ENCODE measurements at places on chromosomes 2 and 18.

DNA sequence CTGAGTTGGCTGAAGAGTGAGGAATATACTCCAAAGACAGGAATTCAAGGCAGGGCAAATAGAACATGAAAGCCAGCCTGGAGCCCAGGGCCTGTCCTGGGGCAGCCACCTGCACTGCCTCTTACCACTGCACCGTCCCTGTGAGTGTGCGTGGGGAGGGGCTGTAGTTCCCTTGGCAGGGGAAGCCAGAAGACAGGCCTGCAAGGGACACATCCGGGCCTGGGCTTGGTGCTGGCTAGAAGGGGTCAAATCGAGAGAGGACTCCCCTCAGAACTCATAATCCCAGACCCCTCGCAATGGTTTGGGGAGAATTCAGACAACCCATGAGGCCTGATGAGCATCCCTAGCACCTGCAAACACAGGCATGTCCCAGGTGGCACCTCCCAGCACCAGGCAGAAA, 87.0 kb downstream of the HDAC4 start:
- DNase-seq = no peak

DNA sequence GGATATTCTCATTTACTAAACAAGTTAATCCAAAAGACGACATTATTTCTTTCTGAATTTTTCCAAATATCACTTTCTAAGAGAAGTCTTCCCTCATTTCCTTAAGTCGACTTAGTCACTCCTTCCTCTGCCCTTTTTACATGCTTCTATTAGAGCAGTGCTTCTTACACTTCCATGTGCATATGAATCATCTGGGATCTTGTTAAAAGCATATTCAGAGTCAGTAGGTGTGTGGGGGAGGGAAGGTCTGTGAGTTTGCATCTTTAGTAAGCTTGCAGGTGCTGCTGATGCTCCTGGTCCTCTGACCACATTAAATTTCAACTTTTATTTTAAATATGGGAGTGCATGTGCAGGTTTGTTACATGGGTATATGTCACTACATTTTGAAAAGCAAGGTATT, 582.6 kb downstream of the NRXN1 start:
- no peak for DNase-seq

DNA sequence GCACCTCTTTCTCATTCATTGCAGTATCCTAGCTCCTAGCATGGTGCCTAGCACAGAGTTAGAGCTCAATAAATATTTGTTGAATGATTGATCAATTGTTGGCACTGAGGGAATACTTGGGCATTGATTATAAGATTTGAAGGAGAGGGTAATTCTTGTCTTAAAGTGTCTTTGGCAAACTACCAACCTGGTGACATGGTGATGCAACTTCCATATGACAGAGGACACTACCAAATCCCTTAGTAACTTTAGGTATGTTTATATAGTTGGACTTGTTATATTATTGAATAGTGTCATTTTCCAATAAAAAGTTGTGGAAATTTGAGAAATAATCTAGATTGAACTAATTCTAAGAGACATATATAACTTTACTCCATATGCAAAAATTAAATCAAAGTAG, 58.6 kb upstream of the CHMP1B start:
- no peak for DNase-seq

GRCh38 chr18:33116376-33116775, 324.1 kb downstream of the CCDC178 start:
- DNase-seq = no peak

DNA sequence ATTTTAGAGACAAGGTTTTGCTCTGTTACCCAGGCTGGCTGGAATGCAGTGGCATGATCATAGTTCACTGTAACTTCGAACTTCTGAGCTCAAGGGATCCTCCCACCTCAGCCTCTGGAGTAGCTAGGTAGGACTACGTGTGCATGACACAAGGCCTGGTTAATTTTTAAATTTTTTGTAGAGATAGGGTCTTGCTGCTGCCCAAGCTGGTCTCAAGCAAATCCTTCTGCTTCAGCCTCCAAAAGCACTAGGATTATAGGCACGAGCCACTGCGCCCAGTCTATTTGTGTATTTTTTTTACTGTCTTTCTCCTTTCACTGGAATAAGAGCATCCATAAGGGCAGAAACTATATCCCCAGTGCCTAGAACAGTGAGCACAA, 89.3 kb downstream of the PLEKHM3 start:
- no peak for DNase-seq

DNA sequence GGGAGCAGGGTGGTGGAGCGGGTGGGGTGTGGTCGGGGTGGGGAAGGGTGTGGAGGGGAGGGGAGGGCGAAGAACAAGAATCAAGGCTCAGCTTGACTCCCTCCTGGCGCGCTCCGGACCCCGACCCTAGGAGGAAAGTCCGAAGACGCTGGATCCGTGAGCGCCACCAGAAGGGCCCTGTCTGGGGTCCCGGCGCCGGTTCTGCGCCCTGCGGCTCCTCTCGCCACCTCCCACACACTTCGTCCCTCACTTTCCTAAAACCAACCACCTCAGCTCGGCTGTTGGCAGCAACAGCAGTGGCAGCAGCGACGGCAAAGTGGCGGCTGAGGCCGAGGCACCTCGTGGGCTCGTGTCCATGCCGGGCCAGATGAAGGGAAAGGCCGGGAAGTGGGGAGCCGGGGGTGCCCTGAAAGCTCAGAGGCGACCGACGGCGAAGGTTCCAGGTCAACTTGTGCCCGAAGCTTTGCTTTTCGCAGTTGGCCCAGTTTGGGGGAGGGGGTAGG, 2.1 kb downstream of the KLHL14 start:
- DNase-seq = no peak

DNA sequence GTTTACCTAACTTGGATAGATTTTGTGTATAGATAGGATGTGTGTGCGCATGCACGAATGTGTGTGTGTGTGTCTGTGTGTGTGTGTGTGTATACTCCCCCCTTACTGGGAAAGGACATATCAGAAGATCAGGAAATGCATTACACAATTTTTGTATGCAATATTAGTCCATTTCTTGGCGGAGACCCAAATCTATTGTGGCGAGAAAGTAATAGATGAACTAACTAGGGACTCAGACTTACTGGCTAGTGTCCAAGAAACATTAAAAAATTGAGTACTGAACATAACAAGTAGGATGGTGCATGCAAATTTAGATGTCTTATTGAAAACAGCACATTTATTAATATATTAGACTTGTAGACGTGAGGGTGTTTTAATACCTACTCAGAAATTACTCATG, 1036.5 kb upstream of the FANCL start:
- DNase-seq = no peak

- no peak for DNase-seq
Measured at GRCh38 chr18:23238152-23238531, 102.9 kb downstream of the CABLES1 start.

DNA sequence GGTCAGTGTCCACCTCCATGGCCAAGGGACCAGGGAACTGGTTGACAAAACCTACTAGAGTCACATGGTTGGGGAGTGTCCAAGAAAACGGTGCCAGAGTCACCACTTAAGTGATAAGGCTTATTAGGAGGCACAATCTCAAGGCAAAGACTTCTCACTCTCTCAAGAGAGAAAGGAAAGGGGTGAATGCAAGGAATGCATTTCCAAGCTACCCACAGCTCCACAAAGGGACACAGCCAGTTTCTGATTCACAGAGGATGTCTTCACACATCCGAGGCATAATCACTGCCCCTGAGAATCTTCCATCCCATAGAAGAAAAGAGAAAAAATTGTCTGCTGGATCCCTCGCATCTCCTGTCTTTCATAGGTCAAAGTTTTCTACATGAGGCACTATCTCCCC, 269.3 kb downstream of the TNS1 start:
- DNase-seq = no peak

DNA sequence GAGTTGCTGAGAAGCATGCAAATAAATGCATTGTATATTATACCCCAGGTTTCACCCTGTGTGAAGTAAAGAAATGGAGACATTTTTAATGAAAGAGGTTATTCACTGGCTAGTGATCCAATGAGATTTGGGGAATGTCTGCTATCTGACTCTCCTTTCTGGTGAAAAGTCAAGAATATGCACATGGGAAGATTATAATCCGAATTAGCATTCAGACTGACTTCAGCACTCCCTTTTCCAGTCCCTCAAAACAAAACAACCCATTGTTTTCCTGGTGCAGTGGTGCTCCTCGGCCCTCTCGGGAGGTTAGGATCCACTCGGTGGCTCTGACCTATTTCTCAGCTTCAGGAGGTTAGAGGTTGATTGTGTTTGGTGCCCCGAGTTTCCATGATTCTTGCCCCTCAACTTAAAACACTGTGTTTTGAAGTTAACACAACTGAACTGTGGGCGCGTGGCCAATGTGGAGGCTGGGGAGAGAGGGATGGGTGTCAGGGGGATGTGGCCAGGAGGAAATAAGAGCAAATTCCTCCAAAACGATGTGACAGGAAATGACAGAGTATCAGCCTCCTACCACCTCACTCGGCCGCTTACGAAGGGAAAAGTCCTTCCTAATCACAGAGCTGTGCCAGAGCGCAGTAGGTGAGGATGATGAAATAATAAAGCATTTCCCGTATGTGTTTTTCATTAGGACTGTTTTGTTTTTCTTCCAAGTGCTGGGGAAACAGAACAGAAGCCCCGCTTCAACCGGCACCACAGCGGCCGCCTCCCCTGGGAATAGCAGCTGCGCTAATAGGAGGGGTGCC, 440.1 kb downstream of the MTX2 start:
- no peak for DNase-seq

DNA sequence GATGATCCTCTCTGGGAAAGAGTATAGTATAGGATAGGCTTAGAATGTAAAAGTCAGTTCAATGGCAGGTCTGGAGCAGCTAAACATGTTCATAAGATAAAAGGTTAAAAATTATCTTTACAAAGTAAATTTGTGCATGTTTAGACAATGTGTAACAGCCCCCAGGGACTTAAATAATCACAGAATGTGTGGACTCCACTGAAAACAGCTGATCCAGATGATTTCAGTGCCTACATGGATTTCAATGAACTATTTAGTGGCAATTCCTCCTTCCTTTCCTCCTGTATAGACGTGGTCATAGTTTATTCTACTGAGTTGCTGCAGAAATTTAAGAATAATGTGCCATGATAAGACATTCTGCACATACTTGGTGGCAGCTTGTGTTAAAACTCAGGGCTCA, 42.9 kb downstream of the ARHGEF33 start:
- DNase-seq = no peak

GRCh38 chr18:2681993-2682603, 26.6 kb downstream of the SMCHD1 start:
- DNase-seq = no peak

DNA sequence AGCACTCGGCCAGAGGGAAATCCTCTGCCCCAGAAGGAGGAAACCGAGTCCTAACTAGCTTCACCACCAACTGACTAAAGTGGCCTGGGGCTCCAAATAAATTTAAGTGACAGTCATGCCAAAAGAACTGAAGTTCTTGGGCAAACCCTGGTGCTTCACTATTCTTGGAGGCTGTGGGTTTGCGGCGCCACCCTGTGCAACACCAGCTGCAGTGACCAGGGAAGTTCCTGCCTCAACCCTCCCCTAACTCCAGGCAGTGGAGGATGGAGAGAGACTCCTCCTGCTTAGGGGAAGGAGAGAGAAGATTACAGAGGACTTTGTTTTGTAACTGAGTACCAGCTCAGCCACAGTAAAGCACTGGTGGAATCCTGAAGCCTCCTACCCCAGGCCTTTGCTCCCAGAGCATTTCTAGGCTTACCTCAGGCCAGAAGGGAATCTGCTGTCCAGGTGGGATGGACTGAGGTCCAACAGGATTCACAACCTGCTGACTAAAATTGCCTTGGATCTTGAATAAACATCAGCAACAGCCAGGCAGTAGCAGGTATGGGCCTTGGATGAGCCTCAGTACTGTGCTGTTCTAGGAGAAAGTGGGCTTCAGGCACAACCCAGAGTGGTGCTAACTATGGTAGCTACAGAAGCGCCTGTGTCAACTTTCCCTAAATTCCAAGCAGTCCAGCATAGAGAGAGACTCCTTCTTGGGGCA, 29.4 kb upstream of the BMP10 start:
- peak; percentile 84 for DNase-seq

GRCh38 chr2:283996-284794, 3.7 kb downstream of the ALKAL2 start:
- no peak for DNase-seq

DNA sequence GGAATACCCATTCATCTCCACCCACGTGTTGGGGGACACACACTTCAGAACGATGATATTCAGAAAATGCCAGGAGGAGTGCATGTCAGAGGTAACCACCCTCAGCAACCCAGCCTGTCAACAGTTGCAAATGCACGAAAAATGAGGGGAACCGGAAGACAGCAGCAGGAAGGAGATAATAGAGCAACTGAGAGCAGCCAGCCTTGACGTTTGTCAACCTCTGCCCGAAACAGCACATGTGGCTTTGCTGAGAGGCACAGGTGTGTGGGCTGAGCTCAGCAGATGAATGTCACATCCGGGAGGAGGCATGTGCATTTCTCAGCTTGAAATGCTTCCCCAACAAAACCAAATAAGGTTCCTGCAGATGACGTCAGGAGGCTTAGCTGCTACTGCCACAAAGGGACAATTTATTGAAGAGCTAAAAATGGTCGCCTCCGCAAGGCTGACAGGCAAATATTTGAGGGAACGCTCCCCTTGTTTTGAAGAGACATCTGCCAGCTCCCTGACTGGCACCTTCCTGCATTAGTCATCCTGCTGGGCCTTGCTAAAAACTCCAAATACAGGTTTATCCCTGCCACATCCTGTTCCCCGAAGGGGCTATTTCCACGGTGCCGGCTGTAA, 419.0 kb downstream of the NBAS start:
- peak; percentile 65 for DNase-seq

DNA sequence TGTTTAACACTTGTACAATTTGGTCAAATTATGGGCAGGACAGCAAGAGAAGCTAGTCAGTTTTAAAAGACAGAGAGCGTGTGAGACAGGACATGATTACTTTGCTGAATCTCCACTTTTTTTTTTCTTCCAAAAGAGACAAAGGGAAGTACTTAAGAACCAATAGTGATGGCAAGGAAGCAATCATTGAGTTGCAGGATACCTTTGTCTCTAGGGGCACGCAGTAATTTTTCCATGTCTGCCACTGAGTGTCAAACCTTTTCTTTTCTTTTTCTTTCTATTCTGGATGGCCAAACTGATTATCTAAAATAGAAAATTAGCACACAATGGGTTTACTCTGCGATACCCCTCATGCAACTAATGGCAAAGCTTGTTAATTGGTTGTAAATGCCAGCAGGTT, 533.0 kb downstream of the PLCL1 start:
- DNase-seq = no peak

DNA sequence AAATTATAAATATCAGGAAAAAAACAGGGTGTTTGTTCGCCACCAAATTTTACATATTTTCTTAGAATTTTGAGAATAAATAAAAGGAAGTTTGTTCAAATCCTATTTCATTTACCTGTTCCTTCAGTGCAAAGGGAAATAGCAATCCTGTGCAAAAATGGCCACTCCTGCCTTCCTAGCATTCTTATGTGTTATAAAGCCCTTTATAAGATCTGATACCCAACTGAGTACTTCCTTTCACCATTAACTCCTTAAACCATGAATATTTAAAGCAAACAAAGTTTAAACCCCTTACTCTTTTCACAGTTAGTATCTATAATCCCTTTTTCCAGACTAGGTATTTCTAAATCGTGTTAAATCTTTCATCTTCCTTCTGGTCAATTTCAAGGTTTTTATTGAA, 427.8 kb downstream of the NR4A2 start:
- DNase-seq = no peak

DNA sequence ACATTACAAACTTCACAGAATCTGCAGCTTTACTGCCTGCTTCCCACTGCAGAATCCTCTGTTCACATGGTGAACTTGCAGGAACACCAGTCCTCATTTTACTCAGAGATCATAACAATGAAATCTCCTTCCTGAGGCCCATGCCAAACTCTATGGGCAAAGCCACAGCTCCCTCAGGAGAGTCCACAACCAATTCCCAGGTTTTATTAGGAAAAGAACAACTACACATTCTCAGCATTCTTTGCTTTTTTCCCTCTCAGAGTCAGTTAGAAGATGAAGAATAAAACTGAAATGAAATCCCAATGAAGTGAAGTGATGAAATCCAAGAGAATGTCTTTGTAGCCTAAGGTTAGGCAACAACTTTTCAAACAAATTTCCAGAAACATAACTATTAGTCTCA, 233.7 kb downstream of the DSEL start:
- DNase-seq = no peak
